ENCODE measurements at places on chromosomes 11 and 22.

DNA sequence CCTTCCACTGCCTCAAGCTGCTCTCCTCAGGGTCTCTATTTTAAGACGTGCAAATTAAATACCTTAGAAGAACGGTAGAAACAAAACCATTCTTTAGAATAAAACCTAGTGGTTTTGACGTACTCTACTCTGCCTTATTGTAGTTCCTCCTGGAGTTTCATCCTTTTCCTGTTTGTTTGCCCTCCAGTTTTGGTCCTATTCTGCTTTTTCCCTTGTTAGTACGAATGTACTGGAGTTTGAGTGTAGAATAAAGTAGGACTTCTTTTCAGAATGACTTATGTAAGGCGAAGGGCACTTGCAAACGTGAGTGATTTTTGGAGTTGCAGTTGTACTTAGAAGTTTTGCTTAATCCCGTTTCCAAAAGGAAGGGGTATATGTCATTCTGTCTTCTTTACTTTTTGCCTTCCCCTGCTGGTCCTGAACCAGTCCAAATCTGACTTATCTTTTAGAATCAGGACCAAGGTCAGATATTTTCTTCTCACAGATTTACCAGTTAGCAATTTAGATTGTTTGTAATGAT lies 1.4 kb downstream of the SIK2 start:
- DNase-seq = no peak

DNA sequence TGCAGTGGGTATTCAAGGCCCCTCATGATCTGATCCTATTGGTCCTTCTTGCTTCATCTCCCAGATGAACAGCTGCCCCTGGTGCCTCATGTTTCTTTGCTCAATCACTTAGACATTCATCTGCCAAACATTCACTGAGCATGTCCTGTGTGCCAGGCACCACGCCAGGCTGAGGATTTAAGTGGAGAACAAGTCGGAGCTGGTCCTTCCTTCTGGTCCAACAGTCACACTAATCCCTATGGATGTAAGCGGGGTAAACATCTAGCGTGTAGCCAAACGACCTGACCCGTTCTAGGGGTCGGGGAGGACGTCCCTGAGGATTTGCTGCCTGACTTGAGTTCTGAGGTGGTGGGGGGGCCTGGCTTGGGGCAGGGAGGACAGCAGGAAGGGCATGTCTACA lies 21.9 kb downstream of the ZMAT5 start:
- DNase-seq = no peak

GRCh38 chr22:19757140-19757984 lies 3.2 kb upstream of the TBX1 start:
- no peak for DNase-seq

- no peak for DNase-seq
Measured at GRCh38 chr22:44718418-44718817, 16.4 kb downstream of the PRR5 start.

DNA sequence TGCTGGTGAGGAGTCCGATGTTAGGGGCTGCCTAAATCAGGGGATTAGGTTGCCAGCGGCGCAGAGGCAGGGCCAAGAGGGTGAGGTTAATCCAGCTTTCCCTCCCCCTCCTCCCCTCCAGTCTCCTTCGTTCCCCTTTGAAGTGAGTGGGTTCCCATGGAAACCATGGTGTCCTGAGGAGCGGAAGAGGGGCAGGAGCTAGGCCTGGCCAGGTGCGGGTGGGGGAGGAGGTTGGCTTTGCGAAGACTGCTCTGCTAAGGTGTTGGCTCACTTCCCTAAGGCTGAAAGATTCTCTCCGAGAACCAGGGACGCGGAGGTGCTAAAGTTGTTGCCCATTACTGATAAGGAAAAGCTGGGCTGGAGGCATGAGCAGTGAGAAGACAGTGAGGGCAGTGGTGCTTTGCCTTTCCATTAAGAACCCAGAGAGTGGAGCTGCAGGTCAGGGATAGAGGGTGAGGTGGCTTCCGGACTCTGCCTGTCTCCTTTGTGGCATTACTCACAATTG lies 124.6 kb downstream of the FEZ1 start:
- DNase-seq = no peak

DNA sequence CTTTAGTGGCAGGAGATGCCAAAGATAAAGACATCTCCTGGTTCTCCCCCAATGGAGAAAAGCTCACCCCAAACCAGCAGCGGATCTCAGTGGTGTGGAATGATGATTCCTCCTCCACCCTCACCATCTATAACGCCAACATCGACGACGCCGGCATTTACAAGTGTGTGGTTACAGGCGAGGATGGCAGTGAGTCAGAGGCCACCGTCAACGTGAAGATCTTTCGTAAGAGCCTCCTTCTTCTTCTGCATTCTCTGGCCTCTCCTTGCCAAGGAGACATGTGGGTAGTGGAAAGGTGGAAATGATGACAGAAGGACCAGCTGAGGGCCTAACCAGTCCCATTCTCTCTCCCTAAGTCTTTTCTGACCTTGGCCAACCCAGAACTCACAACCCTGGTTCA lies 110.1 kb upstream of the TTC12 start:
- DNase-seq = no peak

DNA sequence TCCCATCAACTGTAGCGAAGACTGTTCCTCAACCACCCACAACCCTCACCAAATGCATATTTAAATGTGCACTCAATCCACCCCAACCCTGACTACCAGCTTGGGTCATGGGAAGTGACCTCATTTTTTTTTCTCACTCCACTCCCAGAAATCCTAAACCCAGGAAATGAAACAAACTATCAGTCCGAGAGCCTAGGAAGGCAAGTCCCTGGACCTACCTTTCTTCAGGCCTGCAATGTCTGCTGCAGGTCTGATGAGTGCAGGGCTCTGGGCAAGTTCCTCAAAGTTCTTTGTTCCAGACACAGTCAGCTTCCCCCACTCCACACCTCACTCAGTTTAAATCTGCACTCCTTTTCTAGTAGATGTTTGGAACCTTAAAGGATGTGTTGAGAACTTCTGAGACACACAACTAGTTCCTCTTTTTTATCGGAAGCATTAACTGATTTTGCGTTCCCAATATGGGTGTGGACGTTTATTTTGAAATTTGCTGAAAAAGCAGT lies at the start of gene MS4A4E:
Gene MS4A4E, minus strand, starts transcription at position 398 of the 500 bp plus-strand sequence. CDS start 13,082 bp downstream, outside the sequence.
- DNase-seq = no peak

- peak; percentile 93 for DNase-seq
Measured at GRCh38 chr11:118928101-118928869, 2.6 kb upstream of the BCL9L start.

DNA sequence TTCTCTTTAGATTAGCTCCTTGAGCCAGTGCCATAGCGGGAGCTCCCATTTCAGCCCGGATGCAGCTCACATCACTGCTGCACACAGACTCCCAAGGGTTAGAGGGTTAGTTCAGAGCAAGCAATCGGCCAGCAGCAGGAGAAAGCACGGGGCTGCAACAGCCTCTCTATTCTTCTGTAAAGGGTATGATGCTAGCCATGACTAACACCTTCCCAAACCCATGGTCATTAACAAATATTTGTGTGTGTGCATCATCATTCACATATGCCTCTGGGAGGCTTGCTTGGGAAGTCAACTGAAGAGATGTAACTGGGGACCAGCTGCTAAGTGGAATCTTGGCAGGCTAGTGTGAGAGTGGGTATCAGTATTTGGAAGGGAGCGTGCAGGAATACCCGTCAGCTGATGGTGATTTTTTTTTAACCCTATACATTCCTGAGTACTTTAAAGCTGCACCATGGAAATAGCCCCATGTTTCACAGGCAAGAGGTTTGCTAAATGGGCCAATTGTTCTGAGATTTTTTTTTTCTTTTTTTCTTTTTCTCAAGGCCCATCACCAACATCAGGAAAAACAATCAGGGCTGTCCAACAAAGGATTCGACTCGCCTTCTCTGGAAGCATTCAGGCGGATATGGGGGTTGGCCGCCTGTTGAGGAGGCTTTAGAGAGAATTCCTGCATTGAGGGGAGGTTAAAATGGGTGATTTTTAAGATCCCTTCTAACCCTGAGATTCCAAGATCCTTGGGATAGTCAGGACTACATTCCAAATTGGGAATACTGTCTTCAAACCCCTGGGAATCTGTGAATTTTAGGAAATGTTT lies 33.2 kb upstream of the CCDC89 start:
- DNase-seq = no peak

DNA sequence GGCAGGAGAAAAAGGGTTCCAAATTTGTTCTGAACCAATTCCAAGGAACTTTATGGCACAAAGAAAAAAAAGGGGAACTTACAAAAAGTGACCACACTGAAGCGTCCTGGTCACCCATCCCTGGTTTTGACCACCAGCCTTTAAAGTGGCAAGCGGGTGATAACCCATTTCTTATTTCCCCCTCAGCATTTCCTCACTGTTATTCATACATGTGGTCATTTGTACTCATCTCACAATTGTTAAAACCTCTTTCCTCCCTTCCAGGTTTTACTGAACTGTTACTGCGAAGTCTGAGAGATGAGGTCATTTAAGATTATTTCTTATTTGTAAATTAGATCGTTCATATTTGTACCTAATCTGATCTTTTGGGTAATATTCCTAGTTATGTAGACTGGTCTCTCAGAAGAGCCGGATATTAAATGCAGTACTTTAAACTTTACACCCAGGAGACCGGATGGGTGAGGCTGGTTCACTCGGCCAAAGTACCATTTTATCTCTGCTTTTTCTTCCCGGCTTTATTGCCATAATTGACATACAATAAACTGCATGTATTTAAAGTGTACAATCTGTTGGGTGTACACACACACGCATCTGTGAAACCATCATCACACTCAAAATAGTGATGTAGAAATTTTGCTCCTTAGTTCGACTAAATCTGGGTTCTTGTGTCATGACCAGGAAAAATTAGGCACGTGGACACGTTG lies 47.0 kb downstream of the CDPF1 start:
- no peak for DNase-seq

- no peak for DNase-seq
Measured at GRCh38 chr11:105613183-105613582, 3.3 kb downstream of the GRIA4 start.

- DNase-seq = no peak
Measured at GRCh38 chr11:11937957-11938356, 70.5 kb downstream of the DKK3 start.

- DNase-seq = no peak
Measured at GRCh38 chr22:49925525-49926128, 7.2 kb downstream of the CRELD2 start.

- peak; percentile 49 for DNase-seq
Measured at GRCh38 chr22:25564320-25564978, at the start of gene GRK3. TSS of gene GRK3 (plus strand) at chr22:25564675. CDS start at chr22:25565041, 366 bp downstream.

DNA sequence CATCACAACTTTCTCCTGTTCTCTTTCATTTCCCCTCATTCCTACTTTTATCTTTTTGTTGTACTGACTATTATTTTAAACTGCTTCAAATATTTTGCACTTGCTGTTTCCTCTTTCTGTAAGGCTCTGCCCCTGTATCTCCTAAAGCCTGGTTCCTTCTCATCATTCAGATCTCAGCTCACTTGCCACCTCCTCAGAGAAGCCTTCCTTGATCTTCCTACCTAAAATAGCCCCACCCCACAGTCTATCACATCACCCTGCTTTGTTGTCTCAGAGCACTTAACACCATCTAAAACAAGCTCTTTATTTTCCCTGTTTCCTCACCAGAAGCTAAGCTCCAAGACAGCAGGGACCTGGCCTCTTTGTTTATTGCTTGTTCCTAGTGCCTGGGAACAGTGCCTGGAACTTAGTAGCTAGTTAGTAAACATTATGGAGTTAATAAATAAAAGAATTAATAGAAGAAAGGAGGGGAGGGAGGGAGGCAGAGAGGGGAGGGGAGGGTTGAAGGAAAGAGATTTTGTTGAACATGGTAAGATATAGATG lies 2.5 kb upstream of the STK33 start:
- DNase-seq = no peak

- no peak for DNase-seq
Measured at GRCh38 chr11:120859552-120860295, 164.2 kb upstream of the TBCEL start.

DNA sequence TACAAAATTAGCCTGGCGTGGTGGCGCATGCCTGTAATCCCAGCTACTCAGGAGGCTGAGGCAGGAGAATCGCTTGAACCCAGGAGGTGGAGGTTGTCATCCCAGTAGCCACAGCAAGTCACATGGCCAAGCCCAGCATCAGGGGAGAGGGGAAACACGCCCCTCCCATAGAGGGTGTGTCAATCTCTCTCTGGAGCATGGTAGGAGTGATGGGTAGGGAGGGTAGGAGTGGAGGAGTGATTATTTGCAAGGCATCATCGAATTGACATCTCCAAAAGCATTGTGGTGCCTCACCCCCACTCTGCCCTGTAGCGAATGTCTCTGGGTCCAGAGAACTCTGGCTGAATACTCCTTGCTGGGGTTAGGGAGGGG lies 6.1 kb upstream of the SSTR3 start:
- DNase-seq = no peak

DNA sequence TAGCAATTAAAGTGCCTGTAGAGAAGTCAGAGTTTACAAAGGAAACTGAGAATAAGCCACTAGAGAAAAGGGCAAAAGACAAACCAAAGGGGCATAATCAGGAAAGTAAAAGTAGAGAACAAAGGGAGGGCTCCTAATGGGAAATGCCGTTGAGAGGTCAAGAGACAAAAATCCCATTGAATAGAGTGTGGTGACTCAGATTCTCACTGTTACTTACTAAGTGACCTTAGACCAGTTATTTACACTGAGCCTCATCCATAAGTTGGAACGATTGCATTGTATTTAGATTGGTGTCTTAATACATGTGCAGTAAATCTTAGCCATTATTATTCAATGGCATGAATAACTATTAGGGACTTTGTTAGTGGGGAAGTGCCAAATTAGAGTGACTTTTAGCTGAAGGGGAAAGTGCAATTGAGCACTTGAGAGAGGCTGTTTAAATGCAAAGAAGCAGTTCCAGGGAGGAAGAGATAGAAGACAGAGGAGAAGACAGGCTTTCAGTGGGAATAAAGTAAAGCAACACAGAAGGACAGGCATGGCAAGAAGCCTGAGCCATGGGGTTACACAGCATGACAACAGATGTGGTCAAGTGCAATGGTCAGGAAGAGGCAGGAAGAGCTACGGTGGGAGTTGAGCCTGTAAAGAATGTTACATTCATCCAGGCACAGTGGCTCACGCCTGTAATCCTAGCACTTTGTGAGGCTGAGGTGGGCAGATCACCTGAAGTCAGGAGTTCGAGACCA lies 82.6 kb downstream of the UBASH3B start:
- DNase-seq = no peak

DNA sequence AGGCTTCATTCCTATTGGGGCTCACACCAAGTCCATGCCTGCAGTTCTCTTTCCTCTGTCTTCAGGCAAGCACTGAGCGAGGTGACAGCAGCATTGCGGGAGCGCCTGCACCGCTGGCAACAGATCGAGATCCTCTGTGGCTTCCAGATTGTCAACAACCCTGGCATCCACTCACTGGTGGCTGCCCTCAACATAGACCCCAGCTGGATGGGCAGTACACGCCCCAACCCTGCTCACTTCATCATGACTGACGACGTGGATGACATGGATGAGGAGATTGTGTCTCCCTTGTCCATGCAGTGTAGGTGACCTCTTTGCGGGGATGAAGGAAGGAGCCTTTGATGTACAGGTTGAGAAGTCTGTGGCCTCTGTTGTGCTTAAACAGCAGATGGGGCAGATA lies 11.4 kb upstream of the RRM1 start:
- no peak for DNase-seq

DNA sequence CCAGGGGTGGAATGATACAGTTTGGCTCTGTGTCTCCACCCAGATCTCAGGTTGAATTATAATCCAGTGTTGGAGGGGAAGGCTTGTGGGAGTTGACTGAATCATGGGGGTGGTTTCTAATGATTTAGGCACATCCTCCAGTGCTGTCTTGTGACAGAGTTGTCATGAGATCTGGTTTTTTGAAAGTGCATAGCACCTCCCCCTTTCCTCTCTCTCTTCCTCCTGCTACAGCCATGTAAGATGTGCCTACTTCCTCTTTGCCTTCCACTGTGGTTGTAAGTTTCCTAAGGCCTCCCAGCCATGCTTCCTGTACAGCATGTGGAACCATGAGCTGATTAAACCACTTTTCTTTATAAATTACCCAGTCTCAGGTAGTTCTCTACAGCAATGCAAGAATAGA lies 45.1 kb downstream of the THAP12 start:
- DNase-seq = no peak

- no peak for DNase-seq
Measured at GRCh38 chr11:10413268-10413667, 41.8 kb upstream of the AMPD3 start.
